ENCODE measurements at places on chromosomes 13 and 19.

- DNase-seq = no peak
Observed at GRCh38 chr19:34645551-34645950, 31.4 kb downstream of the SCGB2B2 start.

GRCh38 chr13:102773441-102774213 is at the start of gene TEX30:
TEX30 (minus strand) TSS chr13:102773786; CDS start chr13:102770026, 3,760 bp downstream.
- peak; percentile 94 for DNase-seq

GRCh38 chr19:4358709-4359626 is 15.6 kb downstream of the MPND start:
- DNase-seq = no peak

- DNase-seq = no peak
Observed at GRCh38 chr13:20140487-20140886, 20.4 kb downstream of the GJA3 start.

DNA sequence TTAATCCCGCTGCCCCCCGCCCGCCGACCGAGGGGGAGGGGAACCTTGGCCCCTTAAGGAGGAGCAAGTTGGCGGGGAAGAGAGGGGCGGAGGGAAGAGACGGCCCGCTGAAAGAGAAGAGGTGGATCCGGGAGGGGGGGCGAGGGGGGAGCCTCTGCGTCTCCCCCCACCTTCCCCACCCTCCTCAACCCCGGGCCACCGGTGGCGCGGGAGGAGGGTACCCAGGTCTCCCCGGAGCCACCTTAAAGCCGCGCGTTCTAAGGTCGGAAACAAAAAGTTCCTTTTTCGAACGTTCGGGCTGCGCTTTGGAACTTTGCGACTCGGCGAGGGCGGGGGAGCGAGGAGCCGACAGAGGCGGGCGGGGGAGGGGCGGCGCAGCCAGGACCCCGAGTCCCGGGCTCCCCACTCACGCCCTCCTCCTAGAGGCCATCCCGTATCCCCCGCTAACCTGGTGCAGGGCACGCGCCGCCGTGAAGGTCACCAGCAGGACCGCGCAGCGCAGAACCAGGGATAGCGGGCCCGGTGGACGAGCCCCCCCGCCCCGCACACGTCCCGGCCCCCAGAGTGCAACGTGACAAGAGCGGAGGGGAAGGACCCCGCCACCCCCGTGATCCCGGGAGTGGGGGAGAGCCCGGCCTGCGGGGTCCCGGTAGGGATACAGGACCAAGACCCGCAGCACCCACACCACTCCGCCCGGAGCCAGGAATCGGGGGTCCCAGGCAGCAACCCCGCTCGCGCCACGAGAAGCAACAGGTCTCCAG is 659 bp downstream of the ERF start:
- peak; percentile 81 for DNase-seq

GRCh38 chr19:4441994-4442818 is 15.4 kb downstream of the UBXN6 start:
- no peak for DNase-seq

GRCh38 chr19:3279306-3279705 is 54.8 kb downstream of the CELF5 start:
- no peak for DNase-seq

GRCh38 chr19:46602392-46603194 is 1.5 kb downstream of the CALM3 start:
- DNase-seq = peak; percentile 79

DNA sequence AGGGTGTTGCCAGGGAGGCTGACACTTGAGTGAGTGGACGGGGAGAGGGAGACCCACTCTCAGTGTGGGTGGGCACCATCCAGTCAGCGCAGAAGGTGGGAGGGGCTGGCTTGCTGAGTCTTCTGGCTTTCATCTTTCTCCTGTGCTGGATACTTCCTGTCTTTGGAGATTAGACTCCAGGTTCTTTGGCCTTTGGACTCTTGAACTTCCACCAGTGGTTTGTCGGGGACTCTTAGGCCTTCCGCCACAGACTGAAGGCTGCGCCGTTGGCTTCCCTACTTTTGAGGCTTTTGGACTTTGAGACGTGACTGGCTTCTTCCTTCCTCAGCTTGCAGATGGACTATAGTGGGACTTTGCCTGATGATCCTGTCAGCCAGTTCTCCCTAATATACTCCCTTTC is 4.3 kb upstream of the LENG8 start:
- DNase-seq = no peak

DNA sequence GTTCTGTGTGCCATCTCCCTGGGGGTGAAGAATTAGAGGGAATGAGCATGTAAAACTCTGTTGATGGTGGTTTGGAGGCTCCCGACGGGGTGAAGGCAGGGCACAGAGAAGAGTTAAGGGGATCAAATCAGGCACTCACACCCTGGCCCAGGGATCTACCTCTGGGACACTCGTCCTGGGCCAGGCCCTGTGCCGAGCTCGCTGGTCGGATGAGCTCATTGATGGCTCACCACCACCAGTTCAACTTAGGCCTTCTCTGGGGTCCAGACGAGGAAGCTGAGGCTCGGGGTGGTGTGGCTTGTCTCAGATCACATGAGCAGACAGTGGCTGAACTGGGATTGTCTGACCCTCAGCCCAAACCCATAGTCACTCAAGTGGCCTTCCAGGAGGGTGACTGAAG is 1.6 kb downstream of the NACC1 start:
- DNase-seq = no peak

DNA sequence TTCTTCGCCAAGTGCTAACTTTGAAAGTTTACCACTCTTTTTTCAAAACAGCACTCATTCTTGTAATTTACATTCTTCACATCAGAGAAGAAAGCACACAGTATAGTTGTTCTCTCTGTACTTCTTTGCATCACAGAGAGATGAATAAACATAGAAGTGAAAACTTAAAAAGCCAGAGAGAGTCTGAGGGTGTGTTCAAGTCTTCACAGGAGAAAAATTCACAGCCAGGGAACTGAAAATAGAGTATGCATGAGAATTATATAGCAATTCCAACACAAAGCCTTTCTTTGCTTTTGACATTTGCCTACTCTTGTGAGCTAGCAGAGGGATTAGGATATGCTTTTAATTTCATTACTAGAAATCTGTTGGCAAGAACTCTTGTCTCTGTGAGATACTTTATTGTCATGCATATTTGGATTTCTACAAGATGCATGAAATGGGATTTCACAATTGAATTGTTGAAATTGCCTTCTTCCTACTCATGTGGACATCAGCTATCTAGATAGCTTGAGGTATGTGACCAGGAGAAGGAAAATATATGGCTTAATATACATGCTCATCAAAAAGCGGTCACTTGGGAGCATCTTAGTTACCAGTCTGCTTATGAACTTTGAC is 166.1 kb downstream of the SLC7A1 start:
- DNase-seq = no peak

DNA sequence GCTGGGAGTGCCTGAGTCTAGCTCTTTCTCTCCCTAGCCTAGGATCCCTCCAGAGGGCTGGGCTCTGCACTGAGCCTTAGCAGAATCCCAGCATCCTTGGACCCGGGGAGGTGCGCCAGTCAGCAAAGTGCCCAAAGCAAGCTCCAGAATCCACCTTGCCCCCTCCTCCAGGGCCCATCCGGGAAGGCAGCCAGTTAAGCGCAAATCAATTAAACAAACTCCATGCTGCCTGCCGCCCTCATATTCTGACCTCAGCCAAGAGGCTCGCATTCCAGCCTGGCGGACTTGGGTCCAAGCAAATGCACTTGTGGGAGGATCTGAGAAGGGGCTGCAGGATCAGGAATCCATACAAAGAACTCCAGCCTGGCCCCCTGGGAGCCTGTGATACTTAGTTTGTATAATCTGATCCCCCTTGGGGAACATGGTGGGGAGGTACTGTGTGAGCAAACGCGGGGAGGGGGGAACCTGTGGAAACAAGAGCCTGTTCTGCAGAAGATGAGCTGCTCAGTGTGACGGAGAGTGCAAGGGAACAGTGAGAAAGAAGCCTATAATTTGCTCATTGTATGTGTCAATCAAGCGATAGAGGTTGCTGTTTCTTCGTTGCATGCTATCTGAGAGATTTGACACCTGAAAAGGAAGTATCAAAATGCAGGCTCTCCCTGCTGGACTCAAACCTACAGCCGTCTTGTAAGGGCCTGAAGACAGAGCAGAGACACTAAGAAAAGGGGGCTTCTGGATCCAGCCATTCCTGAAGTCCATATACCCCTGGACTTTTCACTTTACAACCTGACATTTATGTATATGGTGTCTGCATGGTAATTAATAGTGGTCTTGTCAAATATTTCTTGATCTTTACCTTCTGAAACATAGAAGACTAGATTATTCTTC is 29.4 kb downstream of the ZNRF4 start:
- no peak for DNase-seq

- DNase-seq = no peak
Observed at GRCh38 chr13:51396352-51396751, 56.5 kb downstream of the INTS6 start.

DNA sequence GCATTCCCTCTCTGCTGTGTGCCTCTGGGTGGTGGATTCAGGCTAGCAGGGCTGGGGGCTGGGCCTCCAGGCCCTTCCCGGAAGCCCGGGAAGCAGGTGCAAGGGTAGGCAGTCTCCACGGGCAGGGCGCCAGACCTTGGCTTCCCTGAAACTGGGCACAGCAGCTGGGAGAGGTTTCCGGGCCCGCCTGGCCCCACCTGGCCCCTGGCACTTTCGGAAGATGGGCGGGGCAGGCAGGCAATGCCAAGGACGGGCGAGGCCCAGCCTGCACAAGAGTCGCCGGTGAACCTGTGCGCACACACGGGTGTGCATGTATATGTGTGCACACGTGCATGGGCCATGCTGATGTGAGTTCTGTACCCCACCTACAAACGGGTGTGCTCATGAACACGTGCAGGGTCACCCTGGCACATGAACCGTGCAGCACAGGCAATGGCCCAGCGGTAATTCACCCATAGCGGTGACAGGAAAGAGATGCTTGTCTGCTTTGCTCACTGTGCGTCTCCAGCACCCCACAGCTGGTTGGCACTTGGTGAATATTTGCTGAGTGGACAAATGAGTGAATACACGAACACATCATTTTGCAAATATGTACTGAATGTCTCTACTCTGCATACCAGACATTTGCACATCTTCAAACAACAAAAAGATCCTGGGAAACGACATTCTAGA is 15.3 kb downstream of the GADD45B start:
- DNase-seq = no peak

GRCh38 chr19:43471091-43471490 is 5.7 kb upstream of the LYPD3 start:
- DNase-seq = no peak

- no peak for DNase-seq
Observed at GRCh38 chr13:113466383-113466782, 13.1 kb upstream of the ADPRHL1 start.

GRCh38 chr13:32731074-32731473 is 144.8 kb downstream of the PDS5B start:
- DNase-seq = no peak

DNA sequence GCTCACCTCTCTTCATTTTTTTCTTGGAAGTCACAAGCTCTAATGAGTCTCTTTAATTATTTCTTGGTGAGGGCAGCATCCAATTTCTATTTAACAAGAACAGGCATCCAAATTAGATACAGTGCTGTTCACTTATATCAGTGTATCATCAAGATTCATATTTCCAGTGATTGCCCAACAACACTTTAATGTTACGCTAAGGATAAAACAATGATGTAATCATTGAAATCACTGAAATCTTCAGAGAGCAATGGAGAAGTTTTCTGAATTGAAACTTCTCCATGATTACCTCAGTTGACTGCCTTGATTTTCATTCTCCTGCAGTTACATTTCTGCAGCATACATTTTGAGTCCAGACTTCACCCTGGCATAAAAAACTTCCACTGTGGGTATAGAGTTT is 17.1 kb upstream of the LRCH1 start:
- no peak for DNase-seq

DNA sequence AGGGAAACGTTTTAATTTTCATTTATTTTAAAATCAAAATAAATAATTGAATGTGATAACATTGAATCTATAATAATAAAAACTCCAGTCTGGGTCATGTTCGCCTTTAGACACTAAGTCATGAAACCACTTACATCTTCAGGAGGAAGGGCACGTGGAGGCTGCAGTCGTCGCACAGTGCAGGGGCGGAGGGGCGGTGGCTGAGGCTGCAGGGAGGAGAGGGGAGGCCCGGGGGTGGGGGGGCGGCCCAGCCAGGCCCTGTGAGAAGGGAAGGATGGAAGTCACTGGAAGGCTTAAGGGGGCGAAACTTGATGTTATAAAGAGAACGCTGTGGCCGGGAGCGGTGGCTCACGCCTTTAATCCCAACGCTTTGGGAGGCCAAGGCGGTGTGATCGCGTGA is 14.9 kb upstream of the LATS2 start:
- peak; percentile 4 for DNase-seq

- no peak for DNase-seq
Observed at GRCh38 chr19:638906-639252, 800 bp upstream of the FGF22 start.

DNA sequence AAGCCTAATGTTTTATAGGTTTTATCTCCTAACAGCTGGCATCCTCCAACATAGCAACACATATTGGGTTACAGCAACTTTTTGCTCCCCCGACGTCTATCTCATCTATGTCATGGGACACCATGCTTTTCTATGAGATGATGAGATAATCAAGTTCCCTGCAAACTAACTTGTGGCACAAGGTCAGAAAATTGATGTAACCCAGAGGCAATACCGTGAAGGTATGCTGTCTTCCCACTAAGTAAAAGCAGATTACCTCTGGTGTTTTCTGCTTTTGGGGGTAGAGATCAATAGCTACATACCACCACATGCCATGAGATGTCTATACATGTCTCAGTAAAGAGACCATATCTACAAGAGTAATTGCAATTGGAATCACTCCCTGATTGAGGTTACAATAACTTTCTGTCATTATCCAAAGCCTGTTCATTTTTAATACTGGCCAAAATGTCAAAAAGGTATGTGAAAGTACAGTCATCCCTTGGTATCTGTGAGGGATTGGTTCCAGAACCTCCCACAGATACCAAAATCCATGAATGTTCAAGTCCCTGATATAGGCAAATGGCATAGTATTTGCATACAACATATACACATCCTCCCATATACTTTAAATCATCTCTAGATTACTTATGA is 131.3 kb downstream of the CYSLTR2 start:
- DNase-seq = no peak

DNA sequence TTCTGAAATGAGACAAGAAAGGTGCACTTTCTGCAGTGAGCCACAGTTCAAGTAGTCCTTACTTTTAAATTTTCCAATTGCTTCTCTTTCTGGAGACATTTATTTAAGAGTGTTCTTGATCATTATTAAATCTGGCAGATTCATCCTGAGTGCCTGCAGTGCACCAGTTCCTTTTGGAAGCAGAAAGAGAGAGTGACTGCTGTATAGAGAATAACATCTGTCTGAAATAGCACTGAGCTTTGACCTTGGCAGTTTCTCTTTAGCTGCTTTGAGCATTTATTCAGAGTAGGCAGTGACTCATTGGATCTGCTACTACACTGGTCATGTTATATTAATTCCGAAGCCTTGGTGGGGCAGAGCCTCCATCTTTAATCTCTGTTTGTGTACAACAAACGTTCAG is 1373.7 kb downstream of the PCDH9 start:
- no peak for DNase-seq
